Fibroblast of the aortic adventitia (primary cell): ENCODE measurements at places on chromosomes 12 and 14. TPM values are rescaled to one million over a fixed set of nuclear protein-coding genes. Genes with fewer than 3 reads are reported as not detected.

GRCh38 chr12:132605892-132606291 lies 4.5 kb downstream of the LRCOL1 start:
- no peak for DNase-seq

DNA sequence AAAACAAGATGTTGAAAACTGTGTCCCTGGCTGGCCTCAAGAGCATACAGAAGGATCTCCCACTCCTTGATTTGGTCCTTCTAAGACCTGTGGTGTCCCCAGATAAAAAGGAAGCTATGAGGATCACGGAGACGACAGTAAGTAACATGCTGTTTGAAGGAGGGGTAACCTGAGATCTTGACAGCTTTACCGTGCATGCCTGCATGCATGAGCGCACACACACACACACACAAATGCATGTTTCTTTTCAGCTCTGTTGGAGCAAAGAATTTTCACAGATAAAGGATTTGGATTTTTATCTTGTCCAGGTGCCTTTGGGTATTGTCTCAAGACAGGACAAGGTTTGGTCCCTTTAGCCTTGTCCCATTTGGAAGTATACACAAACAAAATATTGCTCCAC lies 411.6 kb upstream of the CCDC196 start:
- DNase-seq, result no peak

GRCh38 chr14:58108717-58109116 lies 43.3 kb downstream of the ARMH4 start:
- DNase-seq, result no peak

DNA sequence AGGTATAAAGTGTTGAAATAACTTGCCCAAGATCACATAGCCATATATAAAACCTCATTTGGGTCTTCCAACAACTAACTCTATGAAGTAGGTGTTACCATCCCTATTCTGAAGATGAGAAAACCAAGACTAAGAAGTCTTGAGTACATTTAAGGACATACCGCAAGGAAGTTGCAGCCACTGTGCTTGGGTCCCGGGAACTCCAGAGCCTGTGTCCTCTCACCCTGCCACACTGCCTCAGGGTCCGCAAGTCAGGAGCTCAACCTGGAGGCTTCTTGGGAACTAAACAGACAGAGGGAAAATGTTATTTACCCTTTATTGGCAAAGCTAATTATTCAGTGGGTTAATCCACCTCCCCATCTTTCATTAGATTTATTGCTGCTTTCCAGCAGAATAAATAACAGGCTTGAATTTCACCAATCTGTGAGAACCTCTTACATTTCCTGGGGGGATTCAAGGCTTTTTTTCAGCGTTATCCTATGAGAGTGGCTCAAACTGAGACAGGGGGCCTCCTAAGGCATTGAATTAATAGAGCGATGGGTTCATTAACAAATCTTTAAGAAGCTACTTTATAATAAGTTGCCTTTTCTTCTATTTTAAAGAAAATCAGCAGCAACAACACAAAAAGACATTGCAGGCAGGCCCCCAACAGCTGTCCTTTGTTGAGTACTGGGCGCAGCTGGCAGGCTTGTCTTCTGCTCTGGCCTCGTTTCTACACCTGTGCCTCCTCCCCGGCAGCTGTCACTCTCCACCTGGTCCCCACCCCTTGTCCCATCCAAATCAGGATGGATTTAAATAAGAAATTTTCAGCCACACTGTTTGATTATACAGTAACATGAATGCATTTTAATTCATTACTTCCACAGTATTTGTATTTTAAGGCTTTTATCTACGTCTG lies 25.3 kb downstream of the PHLDA1 start:
- no peak for DNase-seq

The CLEC2A gene
- not detected in 2 replicates for total RNA-seq

DNA sequence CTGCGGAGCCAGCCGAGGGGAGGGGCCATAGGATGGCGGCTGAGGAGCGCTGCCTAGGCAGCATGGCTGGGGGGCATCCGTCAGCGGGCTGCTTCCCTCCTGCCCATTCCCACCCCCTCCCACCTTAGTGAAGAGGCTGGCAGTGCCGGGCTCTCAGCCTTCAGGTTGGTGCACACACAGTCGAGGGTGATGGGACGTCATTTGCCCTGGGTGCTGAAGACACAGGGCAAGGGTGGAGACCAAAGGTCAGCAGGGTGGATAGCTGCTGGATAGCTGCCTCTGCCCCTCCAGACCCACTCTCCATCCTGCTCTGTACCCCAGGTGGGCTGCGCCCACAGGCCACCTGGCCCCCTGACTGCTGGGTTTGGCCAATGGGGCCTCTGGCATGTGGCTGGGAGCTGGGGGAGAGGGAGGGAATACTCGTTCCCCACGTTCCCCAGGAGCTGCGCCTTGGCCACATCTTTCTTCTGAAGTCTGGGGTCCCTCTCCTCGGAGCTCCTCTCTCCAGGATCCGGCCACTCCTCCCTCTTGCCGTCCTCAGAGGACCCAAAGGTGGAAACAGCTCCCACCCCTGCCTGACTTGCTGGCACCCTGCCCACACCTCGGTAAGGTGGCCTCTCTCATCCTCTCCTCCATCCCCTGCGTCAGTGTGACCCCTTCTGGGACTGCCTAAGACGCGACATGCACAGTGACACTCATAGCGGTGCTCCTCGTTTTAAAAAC lies 11.2 kb upstream of the CDC42BPB start:
- DNase-seq, result no peak

DNA sequence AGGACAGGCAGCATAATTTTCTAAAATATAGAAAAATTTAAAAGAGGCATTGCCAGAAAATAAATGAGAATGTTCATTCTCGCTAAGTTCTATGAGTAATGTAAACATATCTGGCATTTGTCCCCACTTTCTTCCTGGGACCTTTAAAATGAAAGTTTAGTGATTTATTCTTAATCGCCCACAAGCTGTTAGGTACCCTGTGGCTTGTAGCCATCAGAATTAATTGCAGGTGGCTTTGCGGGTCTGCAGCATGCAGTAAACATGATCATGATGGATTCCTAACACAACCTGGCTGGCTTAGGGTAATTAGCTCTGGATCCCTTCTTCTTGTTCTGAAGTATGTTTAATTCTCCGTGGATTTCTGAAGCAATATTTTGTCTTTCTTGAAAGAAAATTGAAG lies 103.5 kb upstream of the FRMD6 start:
- no peak for DNase-seq

The NELL2 gene
- 0.36 and 4.6 TPM in 2 replicates for total RNA-seq

The KRT78 gene
- total RNA-seq, result not detected in 2 replicates

The PLCZ1 gene
- 0.18 TPM in 1 of 2 replicates, not detected in the other for total RNA-seq

The LBHD2 gene
- not detected in 2 replicates for total RNA-seq

DNA sequence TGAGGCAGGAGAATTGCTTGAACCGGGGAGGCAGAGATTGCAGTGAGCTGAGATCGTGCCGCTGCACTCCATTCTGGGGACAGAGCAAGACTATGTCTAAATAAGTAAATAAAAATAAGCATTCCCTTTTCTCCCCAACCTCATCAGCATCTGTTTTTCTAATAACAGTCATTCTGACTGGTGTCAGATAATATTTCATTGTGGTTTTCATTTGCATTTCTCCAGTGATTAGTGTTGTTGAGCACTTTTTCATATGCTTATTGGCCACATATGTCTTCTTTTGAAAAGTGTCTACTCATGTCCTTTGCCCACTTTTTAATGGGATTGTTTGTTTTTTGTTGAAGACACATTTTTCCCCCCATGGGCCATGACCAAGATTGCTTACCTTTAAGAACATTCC lies 243.2 kb downstream of the ADAMTS20 start:
- DNase-seq, result no peak

DNA sequence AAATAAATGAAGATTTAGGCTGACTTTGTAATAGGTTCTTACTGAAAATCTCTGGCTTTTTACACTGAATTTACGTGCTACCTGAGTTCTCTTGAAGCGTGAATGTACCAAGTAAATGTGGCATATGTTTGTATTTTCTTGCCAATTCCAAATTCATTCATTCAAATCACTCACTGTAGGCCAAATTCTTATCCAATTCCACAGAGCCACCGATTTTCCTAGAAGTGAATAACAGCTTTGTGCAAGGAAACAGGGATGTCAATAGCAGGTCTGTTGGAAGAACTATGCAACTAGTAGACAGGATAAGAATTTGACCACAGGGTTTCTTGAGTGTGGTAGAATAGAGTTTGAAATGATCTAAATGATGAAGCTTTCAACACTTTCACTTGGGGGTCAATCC lies 86.8 kb downstream of the SOX5 start:
- DNase-seq, result no peak

The NRL gene
- 0.90 and 4.1 TPM in 2 replicates for total RNA-seq

- DNase-seq, result peak; percentile 27
Measured at GRCh38 chr14:86654558-86655184, 1124.7 kb downstream of the FLRT2 start.

- peak; percentile 33 for DNase-seq
Measured at GRCh38 chr14:31206536-31207286, 882 bp downstream of the HECTD1 start.

The PRH1 gene
- total RNA-seq, result 22.4 and 24.4 TPM in 2 replicates

- DNase-seq, result no peak
Measured at GRCh38 chr12:68119724-68120211, 39.8 kb downstream of the IFNG start.

The MON2 gene
- total RNA-seq, result 66.1 and 69.1 TPM in 2 replicates

DNA sequence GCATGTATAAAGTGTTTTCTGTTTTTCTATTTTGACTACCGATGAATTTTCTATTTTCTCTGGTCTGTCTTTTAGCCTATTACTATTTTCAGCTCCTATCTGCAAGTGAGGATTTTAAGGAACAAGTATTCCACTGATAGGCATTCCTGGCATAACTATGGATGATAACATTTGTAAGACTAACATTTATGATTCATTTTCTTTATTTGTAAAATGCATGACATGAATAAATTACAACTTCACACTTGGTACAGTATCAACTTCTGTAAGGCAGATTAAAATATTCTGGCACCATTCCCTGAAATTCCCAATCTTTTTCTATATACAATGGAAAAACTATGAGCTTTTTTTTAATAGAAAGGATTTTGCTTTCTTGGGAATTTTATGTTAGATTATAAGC lies 121.0 kb upstream of the GARIN2 start:
- peak; percentile 57 for DNase-seq

DNA sequence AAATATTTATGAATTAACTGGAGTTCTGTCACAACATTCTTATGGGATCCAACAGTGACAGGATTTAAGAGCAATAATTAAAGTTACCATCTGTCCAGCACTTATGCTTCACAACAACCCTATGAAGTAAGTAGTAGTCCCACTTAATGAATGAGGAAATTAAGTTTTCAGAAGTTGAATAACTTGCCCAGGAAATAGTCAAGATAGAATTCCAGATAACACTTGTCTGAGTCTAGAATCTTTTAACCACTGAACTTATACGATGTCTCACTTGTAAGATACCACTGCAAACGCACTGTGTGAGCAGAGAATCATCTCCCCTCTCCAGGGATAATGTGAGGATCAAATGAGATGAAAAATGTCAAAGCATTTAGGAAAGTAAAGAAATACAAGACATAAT lies 3.3 kb upstream of the TTC9 start:
- DNase-seq, result no peak

DNA sequence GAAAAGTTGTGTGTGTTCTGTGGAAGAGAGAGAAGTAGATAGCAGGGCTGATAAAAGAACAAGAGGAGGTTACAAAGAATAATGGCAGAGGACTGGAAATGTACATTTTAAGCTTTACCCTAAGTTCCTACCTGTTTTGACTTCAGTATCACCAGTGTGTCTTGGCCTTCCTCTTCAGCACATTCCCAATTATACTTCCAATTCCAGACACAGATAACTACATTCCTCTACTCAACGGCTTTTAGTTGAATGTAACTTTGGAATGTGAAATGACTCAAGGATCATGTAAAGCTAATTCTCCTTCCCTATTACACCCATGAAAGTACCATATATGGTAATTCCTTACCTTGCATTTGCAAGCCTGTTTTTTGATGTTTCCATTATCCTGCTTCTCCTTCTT lies 5.0 kb downstream of the MGST1 start:
- peak; percentile 79 for DNase-seq

DNA sequence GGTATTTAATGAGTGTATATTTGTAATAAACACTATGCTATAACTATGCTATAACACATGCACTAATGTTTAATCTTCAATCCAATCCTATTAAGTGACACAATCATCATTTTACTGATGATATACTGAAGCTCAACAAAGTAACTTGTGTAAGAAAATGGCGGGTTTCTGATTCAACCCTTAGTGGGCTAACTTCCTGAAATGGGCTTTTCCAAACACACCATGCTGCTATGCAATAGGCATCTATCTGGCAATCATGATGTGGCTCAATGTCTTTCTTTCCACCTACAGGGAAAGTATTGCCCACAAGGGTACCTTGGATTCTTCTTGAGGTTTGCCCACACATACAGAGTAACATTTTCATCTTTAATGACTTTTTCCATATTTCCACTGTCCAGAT lies 48.3 kb downstream of the DNAI7 start:
- no peak for DNase-seq

DNA sequence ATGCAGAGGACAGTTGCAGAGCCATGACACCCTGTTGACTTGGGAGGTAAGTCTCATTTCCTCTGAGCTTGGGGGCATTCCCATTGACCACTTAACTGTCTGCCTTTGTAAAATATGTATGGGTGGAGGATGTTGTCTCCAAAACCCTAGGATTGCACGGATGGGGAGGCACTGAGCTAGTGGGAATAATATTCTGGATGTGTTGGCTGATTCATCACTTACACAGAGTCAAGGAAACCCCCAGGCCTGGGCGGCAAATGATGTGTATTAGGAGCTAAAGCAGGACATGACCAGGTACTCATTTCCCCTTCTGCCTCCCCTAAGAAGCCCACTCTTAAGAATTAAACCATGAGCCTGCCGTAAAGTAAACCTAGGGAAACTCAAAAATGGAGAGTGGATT lies 319.4 kb downstream of the VRK1 start:
- no peak for DNase-seq

GRCh38 chr12:119911182-119911581 lies 34.1 kb upstream of the CIT start:
- DNase-seq, result peak; percentile 38

- peak; percentile 42 for DNase-seq
Measured at GRCh38 chr12:114274131-114274530, 131.8 kb downstream of the TBX5 start.

- DNase-seq, result no peak
Measured at GRCh38 chr12:47909839-47910465, 5.2 kb upstream of the VDR start.

DNA sequence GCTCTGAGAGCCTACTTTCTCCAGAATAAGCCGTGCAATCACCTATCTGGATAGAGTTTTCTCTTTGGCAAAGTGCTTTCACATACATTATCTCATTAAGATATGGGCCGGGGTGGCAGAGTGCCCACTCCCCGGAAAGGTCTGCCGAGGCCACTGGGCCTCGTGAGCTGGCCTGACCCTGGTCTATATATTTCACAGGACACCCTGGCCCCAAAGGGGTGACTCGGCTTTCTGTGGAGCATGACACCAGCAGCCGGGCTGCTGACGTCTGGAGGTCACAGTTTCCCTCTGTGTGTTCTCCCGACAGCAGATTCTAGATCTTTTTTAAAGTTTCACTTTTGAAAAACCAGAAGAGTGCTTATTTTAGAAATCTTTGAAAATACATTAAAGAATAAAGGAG lies 27.9 kb upstream of the ATP2A2 start:
- DNase-seq, result peak; percentile 40

The THAP2 gene
- 3.8 and 4.9 TPM in 2 replicates for total RNA-seq

The PHC1 gene
- 27.6 and 31.6 TPM in 2 replicates for total RNA-seq

GRCh38 chr12:132746613-132747012 lies 15.0 kb downstream of the ANKLE2 start:
- no peak for DNase-seq

- no peak for DNase-seq
Measured at GRCh38 chr14:72256055-72256454, 323.8 kb downstream of the RGS6 start.

- DNase-seq, result no peak
Measured at GRCh38 chr12:109877504-109878246, 2.7 kb downstream of the GLTP start.

The TMEM132C gene
- not detected in 2 replicates for total RNA-seq
